ENCODE measurements at places on chromosomes 3 and 15.

GRCh38 chr3:129527262-129527661, 1.2 kb upstream of the RHO start:
- DNase-seq: no peak

DNA sequence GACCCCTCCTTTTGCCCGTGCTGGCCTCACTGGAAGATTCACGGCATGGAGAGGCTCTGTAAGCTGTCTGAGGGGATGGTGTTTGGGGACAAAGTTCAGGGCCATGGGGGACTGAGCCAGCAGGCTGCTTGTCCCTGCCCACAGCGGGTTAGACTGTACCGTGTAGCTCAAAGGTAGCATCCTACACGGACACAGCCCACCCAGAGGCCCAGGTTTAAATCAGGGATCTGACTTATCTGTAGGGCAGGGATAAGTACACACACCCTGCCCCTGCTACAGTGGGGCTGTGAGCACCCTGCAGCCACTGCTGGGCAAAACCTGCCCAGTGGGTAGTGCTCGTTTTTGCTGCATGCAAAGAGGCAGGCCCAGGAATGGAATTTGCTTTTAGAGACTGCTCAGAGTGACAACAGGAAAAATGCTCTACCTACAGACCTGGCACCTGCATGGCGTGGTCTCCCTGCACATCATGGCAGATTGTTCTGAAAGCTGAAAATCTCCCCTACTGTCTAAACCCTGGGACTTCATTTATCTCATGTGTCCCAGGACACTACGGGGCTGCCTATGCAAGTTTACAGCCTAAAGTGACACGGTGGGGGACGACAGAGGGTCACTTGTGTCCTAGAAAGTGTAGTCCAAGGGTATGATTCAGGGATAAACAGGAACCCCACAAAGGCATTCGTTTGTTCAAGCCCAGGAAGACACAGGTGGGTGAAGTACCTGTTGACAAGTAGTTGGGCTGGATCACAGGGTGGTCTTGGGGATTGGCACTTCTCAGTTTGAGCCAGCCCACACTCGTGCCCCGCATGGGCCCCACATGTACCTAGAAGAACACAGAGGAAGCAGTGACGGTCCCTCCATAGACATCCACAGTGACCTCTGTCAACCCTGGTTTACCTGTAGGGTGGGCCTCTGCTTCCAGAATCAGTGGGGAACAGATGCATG, 27.7 kb downstream of the CHDH start:
- no peak for DNase-seq

DNA sequence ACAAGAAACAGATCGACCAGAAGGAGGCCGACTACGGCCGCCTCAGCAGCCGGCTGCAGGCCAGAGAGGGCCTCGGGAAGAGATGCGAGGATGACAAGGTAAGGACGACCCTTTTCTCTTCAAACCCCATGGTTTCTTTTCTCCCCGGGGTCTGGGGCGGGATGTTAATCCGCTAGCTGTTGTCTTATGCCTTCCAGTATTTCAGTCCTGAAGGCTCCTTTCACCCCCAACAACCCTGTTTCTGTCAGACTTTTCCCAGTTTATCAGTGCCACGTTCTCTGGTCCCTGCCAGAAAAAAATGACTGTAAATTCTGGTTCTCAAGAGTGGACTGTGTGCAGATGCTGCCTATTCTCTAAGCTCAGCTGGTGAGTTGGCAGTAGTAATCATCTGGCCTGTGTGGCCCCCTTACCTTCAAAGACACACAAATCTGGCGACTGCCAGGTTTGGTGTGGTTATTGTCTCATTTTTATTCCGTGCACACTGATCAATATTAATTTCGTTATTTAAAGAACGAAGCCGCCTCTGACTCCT, 806 bp downstream of the GOLM2 start:
- DNase-seq: no peak

DNA sequence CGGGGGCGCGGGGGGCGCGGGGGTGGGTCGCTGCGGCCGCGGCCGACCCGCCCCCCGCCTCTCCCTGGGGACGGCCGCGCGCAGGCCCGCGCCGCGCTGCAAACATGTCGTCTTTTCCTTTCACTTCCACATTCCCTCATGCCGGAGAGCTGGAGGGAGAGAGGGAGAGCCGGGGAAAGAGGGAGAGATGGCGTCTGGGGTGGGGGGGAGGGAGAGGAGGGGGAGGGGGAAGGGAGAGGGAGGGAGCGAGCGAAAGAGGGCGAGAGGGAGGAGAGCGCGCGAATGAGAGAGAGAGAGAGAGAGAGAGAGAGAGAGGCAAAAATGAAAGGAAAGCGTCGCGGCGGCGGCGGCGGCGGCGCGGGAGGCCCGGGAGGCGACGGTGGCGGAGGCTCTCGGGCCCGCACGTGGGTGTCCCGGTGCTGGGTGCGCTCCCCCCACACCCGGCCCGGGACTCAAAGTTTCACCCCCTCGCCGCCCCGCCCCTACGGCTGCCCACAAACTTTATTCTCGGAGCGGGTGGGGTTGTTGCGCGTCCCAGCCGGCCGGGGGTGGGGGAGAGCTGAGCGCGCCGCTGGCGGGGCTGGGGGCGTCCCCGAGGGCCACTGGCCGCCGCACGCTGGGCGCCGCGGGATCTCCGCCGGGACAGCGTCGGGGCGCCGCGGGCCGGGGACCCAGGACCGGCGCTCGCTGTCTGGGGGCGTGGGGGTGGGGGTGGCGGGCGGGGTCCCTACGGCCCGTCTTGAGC, 731 bp downstream of the ZNF710 start:
- DNase-seq: peak; percentile 47

GRCh38 chr3:47024932-47025331, 45.5 kb downstream of the NBEAL2 start:
- DNase-seq: no peak

GRCh38 chr3:46850468-46850779, 12.8 kb downstream of the MYL3 start:
- no peak for DNase-seq

DNA sequence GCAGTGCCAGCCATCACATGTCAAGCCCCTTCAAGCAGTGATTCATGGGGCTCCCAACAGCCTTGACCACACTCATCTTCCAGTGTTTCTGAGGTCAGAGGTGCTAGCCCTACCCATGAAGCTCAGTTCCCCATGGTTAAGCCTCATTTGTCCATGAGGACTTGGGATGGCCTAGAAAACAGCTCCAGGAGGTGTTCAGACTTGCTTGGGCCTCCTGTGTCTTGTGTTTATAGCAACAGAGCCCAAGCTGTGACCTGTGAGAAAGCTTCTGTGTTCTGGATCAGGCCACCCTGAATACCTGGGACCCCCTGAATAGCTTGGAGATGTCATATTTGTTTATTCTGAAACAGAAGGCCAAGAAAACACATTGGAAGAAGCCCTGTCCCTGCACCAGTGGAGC, 36.7 kb downstream of the LARP6 start:
- no peak for DNase-seq

GRCh38 chr15:100714749-100715342, 112.5 kb downstream of the ASB7 start:
- no peak for DNase-seq

- no peak for DNase-seq
Observed at GRCh38 chr3:129412542-129413198, 15.8 kb downstream of the EFCAB12 start.

Measured in GDM1 (cell line).